ENCODE measurements at places on chromosomes 11 and 22. TPM values are rescaled to one million over a fixed set of nuclear protein-coding genes. Genes with fewer than 3 reads are reported as not detected.

LSP1 gene
- 23.0 TPM for total RNA-seq

CCDC89 gene
- 0.97 TPM for total RNA-seq

ZP1 gene
- total RNA-seq: not detected

MMP27 gene
- total RNA-seq: not detected

PAX6 gene
- not detected for total RNA-seq

ANO9 gene
- total RNA-seq: 0.08 TPM

FXYD2 gene
- 1.4 TPM for total RNA-seq

SCARF2 gene
- 2.6 TPM for total RNA-seq

OR51B4 gene
- not detected for total RNA-seq

Measured in Right ventricle myocardium superior (tissue), 1 donor.